ENCODE measurements at places on chromosomes 11 and 22.
A peak's percentile ranks its signal among the peaks of the same experiment; 100 is the strongest.

- no peak for DNase-seq
Observed at GRCh38 chr11:106202935-106203620, 125.6 kb downstream of the AASDHPPT start.

- no peak for DNase-seq
Observed at GRCh38 chr11:39542460-39542859, 1917.0 kb downstream of the LRRC4C start.

GRCh38 chr22:49284056-49284784 lies 543.5 kb downstream of the BRD1 start:
- DNase-seq = peak; percentile 52

GRCh38 chr11:62880803-62881578 lies at the start of gene SLC3A2:
Gene SLC3A2, plus strand, starts transcription at chr11:62880896. Its CDS starts 128 bp downstream, at chr11:62881024.
- peak; percentile 96 for DNase-seq

GRCh38 chr11:43736502-43737200 lies 56.1 kb downstream of the HSD17B12 start:
- peak; percentile 50 for DNase-seq

- DNase-seq = no peak
Observed at GRCh38 chr11:11806586-11806985, 35.2 kb upstream of the USP47 start.

DNA sequence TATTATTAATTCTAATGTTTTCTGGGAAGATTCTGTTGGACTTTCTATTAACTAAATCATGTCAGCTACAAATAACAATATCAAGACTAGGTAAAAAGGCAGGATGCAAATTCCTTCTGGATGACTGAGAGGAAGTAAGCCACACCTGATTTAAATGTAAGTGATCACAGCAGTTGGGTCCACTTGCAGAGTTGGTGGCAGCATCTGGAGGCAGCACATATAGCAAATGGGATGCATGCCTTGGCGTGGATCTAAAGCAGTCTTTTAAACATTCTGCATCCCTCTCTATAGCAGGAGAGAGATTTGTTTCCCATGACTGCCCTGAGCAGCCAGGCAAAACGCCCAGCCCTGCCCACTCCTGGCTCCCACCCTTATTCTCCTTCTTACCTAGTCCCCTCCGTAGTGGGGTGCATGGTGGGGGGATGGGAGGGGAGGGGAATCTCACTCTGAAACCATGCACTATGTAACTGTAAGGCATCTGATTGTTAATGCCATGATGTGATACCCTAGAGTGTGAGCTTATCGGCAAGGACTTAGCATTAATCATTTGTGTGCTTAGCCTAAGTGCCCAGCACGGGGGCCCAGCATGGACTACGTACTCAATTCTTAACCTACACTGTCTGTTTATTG lies 130.3 kb downstream of the EFCAB6 start:
- no peak for DNase-seq

DNA sequence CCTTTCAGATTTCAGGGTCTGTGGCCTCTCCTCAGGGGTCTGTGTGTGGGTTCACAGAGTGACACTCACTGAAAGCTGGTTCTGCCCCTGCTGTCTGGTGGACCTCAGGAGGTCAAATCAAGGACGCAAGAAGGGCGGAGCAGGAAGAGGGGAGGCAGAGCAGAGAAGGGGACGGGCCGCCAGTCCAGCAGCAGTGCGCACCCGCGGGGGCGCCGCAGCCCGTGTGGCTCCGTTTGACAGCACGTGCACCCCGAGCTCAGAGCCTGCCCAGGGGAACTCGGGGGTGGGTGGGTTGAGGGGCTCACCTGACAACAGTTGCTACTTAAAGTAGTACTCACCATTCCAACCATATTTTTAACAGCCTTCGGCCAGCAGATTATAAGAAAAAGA lies 71.4 kb upstream of the PITPNB start:
- DNase-seq = no peak

Measured in NCI-H69 (cell line).